ENCODE measurements at places on chromosomes 5 and 9.
A peak's percentile ranks its signal among the peaks of the same experiment; 100 is the strongest.

DNA sequence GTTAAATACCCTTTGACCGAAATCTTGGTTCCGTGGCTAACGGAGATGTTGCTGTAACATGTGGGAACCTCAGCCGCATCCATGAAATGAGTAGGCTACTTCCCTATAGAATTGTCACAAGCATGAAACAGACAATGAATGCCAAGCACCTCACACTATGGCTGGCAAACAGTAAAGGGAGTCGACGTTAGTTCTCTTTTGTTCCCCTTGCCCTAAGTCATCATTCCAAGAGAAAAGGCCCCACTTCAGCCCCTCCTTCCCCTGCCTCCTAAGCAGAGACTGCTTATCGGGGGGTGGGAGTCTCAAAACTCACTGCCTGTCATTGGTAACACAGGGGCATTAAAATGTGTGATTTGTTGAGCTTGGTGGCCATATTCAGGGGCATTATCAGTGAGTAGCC is 159.6 kb downstream of the MAPKAP1 start:
- no peak for DNase-seq

- no peak for DNase-seq
Measured at GRCh38 chr9:15249981-15250380, 57.0 kb downstream of the TTC39B start.

DNA sequence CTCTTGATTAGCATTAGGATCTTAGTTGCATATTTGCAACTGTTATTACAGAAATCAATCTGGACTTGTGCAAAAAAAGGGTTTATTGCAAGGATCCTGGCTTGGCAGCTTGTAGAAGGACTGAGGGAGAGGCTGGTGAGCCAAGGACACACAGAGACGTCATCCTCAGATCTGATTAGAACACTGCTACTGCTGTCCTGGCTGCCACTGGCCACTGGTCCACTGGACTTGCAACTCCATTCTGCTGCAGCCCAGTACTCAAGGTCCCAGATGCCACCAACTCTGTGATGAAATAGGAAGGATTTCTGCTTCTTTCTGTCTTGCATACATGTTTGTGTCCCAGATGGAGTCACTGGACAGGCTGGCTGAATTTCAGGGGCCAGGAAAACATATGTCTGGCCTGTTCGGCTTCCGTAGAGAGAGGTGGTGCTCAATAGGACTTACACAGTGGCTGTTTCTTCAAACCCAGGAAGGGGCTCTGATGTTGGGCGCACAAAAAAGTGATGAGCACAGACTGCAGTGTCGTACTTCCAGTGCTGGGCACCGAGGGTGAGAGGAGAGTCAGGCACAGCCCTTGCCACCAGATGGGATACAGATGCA is 68.9 kb upstream of the SH3PXD2B start:
- DNase-seq: no peak

DNA sequence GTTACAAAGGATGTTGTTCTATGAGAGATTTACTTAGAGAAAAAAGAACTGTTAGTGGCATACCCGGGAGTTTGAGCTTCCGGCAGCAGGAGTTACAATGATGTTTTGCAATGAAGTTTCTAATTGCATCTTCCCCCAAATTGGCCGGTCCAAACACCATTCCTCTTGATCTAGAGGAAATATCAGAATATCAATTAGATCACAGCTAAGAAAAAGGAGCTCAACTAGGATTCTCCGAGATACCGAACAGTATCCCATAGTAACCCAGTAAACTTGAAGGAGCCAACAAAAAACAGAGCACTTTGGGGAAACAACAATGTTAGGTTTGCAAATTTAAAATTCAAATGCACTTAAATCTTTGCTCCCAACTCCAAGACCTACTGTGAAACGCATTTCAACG is 159.5 kb downstream of the TRPM6 start:
- no peak for DNase-seq

GRCh38 chr5:78899922-78900362 is 85.2 kb downstream of the ARSB start:
- DNase-seq: no peak

DNA sequence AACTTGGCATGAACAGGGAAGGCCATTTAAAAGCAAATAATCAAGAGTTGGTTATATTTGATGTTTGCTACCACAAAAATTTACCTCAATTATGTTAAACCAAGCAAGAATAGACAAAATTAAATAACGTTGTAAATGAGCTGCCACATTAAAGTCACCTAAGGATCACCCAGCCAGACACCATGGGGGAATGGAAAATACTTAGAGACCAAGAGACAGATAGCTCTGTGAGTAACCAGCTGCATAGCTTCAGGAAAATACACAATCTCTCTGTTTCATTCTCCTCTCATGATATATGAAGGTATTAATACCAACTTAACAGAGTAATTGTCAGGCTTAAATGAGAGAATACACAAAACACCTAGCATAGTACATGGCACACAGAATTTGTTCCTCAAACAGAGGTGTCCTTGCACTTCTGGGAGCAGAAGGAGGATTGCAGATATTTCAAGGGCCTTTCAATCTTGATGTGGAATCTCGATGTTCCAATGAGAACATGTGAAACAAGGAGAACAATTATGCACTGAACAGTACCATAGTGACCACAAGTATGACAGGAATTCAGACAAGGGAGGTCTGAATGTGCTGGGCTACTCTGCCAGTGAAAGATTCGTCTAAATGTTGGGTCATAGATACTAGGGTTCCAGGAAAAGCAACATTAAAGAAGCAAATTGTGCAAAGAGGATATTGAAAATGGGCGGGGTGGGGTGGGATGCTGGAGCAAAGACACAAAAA is 18.6 kb downstream of the JAKMIP2 start:
- no peak for DNase-seq

- DNase-seq: no peak
Measured at GRCh38 chr9:78462611-78463010, 165.7 kb downstream of the PSAT1 start.

GRCh38 chr5:74067748-74068541 is 441.9 kb downstream of the ARHGEF28 start:
- DNase-seq: no peak

DNA sequence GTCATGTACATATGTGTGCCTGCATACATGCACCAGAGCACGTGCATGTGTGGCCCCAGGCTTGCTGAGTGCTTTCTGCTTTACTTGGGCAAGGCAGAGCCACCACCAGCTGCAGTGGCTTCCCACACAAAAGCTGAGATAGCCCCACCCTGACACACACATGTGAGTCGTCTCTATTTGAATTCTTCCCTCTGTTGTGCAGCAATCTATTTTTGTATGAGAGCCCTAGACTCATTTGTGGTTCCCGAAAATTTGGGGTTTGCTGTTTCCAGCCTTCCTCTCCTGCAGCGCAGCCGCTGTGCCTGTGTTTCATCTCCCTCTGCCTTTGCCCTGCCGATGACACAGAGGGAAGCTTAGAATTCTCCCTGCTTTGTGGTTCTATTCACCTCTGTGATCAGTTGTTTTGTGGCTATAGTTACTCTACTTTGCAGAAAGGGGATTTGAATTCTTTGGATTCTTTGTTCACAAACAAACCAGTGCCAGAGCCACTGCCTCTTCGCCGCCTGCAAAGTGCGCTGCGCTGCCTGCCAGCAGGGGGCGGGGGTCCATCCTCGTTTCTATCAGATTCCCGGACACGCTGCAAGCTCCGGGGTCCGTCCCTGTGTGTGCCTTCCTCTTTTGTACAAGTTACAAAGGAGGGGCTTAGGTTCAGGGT is 95.8 kb upstream of the DAP start:
- DNase-seq: peak; percentile 17

- no peak for DNase-seq
Measured at GRCh38 chr9:111094958-111095357, 56.7 kb upstream of the LPAR1 start.

GRCh38 chr5:177232358-177232757 is 71.2 kb downstream of the RAB24 start:
- no peak for DNase-seq

GRCh38 chr9:101427358-101427757 is 8.2 kb downstream of the ALDOB start:
- DNase-seq: no peak

Measured in psoas muscle (tissue), 8 donors.